Bladder microvascular endothelial cell (primary cell): ENCODE measurements at places on chromosomes 11 and 22. TPM values are rescaled to one million over a fixed set of nuclear protein-coding genes. Genes with fewer than 3 reads are reported as not detected.

The SMTNL1 gene
- total RNA-seq, result not detected in 2 replicates

The PNPLA5 gene
- total RNA-seq, result not detected in 2 replicates

The RIMBP3B gene
- 0.19 TPM in 1 of 2 replicates, not detected in the other for total RNA-seq

The ELFN2 gene
- total RNA-seq, result under 0.01 and 0.06 TPM in 2 replicates

The TRIM29 gene
- total RNA-seq, result 0.06 TPM in 1 of 2 replicates, not detected in the other

The GRAMD1B gene
- 1.9 and 2.0 TPM in 2 replicates for total RNA-seq

The GANAB gene
- total RNA-seq, result 177 and 354 TPM in 2 replicates

The RIN1 gene
- total RNA-seq, result 2.9 and 4.0 TPM in 2 replicates

The SPDYC gene
- total RNA-seq, result not detected in 2 replicates

The SCGB2A2 gene
- not detected in 2 replicates for total RNA-seq

The OR8D1 gene
- total RNA-seq, result not detected in 2 replicates

The CELSR1 gene
- total RNA-seq, result 2.3 and 74.3 TPM in 2 replicates

The FGF3 gene
- total RNA-seq, result not detected in 2 replicates
